Stimulated activated CD4-positive, alpha-beta T cell treated with anti-CD3 and anti-CD28 coated beads, Interleukin-12 subunit alpha, Interleukin-12 subunit beta, amount 100 ng/mL, for 48 hours (primary cell): ENCODE measurements at places on chromosomes 7 and 10.

DNA sequence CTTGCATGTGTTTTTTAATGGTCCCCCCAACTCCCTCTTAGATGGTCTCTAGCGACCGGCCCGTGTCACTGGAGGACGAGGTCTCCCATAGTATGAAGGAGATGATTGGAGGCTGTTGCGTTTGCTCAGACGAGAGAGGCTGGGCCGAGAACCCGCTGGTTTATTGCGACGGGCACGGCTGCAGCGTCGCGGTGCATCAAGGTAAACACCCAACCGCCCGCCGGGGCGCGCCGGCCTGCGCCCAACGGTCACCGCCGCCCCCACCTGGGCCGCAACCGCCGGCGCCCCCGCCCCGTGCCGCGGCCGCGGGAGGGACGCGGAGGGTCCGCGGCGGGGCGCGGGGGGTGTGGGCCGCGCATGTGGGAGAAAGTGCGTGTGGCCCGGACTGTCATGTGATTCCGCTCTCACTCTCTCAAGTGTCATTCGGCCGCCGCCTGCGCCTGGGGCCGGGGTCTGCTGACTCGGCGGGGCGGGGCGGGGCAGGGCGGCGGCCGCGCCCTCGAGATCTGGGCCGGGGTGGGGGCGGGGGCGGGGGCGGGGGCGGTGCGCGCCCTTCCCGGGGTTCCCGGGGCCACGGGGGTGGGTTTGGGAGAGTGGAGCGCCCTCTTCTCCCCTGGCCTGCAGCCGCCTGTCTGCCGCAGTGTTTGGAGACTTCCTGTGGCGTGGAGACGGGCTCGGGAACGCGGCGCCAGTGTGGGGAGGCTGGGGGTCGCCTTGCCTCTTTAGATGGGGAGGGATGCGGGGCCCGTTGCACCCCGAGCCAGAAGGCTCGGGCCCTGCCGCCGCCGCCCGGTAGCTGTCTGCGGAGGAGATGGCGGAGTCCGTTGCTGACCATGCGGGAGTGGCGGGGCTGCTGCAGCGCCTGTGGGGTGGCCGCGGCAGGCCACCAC is 817 bp downstream of the MLLT10 start:
- DNase-seq = no peak

- DNase-seq = no peak
These were observed 225.8 kb downstream of the ELFN1 start for GRCh38 chr7:1895664-1896515.

DNA sequence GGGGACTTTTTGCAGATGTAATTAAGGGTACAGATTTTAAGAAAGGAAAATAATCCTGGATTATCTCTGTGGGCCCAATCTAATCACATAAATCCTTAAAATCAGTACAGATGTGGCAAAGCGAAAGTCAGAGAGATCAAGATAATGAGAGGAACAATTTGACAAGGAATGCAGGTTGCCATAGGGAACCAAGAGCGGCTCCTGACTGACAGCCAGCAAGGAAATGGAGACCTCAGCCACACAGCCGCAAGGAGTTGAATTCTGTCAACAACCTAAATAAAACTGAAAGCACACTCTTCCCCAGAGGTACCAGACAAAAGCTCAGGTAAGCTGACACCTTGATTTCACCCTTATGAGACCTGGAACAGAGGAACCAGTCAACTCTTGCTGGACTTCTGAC is 3.4 kb upstream of the PNPLA8 start:
- no peak for DNase-seq

DNA sequence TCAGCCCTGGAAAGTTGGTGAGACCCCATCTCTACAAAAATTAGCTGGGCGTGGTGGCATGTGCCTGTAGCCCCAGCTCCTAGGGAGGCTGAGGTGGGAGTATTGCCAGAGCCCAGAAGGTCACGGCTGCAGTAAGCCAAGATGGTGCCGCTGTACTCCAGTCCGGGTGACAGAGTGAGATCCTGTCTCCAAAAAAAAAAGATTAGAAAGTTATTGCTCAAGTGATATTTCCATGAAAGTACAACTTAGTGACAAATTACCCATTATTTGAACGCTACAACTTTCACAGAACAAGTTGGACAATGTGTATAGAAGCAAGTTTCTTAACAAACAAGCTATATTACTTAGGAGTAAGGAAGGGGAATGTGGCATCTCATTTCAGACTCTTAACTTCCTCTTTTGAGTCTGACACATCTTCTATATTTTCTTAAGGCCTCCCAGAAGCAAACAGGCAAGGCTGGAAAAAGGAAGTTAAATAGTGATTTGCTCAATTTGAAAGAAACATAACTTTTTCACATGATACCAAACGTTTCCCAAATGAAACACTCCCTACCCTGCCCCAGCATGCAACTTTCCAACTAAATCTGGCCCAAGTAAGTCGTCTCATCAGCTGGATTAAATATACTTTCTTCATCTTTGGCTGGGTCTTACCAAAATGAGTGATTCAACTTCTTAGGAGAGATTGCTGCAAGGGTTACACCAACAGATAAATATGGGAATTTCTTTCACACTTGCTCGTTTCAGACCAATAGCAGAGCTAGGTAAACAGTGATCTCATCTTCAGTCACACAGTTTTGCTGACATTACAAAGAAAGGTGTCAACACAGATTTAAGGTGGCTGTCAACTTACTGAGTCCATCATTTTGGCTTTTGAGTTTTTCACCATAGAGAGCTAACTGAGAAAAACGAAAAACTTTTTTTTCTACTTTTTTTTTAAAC is 66.3 kb upstream of the KLF6 start:
- no peak for DNase-seq

DNA sequence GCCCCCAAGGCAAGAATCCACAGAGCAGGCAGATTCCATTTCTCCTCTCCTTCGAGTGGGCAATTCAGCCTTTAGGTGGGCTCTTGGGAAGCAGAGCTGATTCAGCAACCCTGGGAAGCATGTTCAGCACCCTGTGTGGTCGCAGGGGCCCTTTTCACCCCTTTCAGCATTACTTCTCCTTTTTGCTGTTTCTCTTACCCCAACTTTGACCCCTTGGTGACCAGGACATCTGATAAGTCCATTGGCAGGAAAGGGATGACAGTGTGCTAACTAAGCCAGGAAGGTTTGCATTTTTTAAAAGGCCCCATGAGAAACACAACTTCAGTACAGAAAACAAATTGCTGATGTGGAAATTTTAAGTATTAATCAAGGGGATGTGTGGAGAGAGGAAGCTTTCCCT is 283.7 kb upstream of the NRP1 start:
- DNase-seq = no peak
